ENCODE measurements at places on chromosomes 11 and 22. TPM values are rescaled to one million over a fixed set of nuclear protein-coding genes. Genes with fewer than 3 reads are reported as not detected.

The APOL3 gene
- total RNA-seq = 32.3 TPM

The SPDYC gene
- not detected for total RNA-seq

The RIBC2 gene
- not detected for total RNA-seq

The AGBL2 gene
- not detected for total RNA-seq

The CASP1 gene
- 35.7 TPM for total RNA-seq

The LDHAL6A gene
- total RNA-seq = not detected

The LRRC74B gene
- total RNA-seq = not detected

The CASP5 gene
- not detected for total RNA-seq

The DENND6B gene
- total RNA-seq = 3.4 TPM

The OR5D14 gene
- not detected for total RNA-seq

The SDHAF2 gene
- total RNA-seq = 53.0 TPM

The SLC22A25 gene
- not detected for total RNA-seq

The NPAS4 gene
- not detected for total RNA-seq

The KCNQ1 gene
- total RNA-seq = 0.91 TPM

The RAB36 gene
- total RNA-seq = 1.7 TPM

The MS4A2 gene
- total RNA-seq = 1.2 TPM

The TKFC gene
- total RNA-seq = 55.3 TPM

The CALCB gene
- 0.48 TPM for total RNA-seq

The ZP1 gene
- not detected for total RNA-seq

The CABP2 gene
- not detected for total RNA-seq

The BRMS1 gene
- 60.3 TPM for total RNA-seq

The LUZP2 gene
- not detected for total RNA-seq

The HSPB2 gene
- total RNA-seq = 3.1 TPM

The CCDC73 gene
- total RNA-seq = not detected

The MUC5AC gene
- total RNA-seq = not detected

The MOGAT2 gene
- total RNA-seq = 4.5 TPM

The FDXACB1 gene
- total RNA-seq = 3.7 TPM

The GPR83 gene
- 0.24 TPM for total RNA-seq

The CPT1A gene
- total RNA-seq = 18.5 TPM

The DEUP1 gene
- not detected for total RNA-seq

The SNX32 gene
- 1.1 TPM for total RNA-seq

The BTBD18 gene
- total RNA-seq = not detected

The ACRV1 gene
- not detected for total RNA-seq

The CEP164 gene
- 22.8 TPM for total RNA-seq

The TMEM45B gene
- total RNA-seq = 19.9 TPM

The ARHGAP20 gene
- 2.1 TPM for total RNA-seq

The SYT13 gene
- total RNA-seq = not detected

The FOSL1 gene
- 50.4 TPM for total RNA-seq

The SMC1B gene
- total RNA-seq = not detected

The CRYBA4 gene
- total RNA-seq = not detected

The KLHL35 gene
- total RNA-seq = 1.2 TPM

The GDPD4 gene
- total RNA-seq = not detected

The SERPIND1 gene
- total RNA-seq = not detected

The EFEMP2 gene
- total RNA-seq = 13.4 TPM

The OR6T1 gene
- total RNA-seq = not detected

The DEPDC7 gene
- total RNA-seq = 5.0 TPM

The MS4A14 gene
- 0.48 TPM for total RNA-seq

The TSGA10IP gene
- not detected for total RNA-seq

The TMPRSS13 gene
- 24.7 TPM for total RNA-seq

The MED17 gene
- 20.3 TPM for total RNA-seq

The USP2 gene
- 25.4 TPM for total RNA-seq

The KDM4D gene
- total RNA-seq = 1.3 TPM

The MTFP1 gene
- 2.6 TPM for total RNA-seq

The EIF3D gene
- total RNA-seq = 281 TPM
